ENCODE measurements at places on chromosomes 2 and 18.

DNA sequence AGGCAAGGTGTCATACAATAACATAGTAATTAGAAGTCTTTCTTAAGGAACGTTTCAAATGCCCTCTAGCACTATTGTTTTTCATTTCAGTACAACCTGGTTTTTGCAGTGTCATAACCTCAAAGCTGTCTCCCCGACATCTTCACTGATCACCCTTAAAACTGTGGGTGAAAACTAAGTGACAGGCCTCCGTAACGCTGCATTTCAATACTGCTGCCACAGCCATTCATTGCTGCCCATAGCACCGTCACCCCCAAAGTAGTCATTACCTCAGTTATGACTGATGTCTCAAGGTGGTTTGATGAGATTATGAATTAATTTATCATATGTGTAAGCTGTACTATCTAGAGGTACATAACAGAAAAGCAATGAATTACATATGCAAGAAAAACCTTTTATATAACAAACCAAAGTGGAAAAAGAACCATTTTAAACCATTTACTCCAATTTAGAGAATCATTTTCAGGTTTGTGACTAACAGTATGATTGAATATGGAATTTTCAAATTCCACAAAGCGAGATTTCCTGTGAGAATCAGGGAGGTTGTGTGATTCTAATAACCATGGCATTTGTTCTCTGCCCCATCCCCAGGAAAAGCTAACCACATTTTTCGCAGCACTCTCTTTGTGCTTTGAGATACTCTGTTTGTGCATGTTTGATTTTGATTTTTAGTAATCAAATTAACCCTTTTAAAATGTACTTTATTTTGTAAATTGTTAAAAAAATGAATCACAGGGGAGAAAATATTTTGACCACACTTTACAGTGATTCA, 263.0 kb downstream of the PTGR3 start:
- H3K27me3 ChIP-seq, result no peaks in the 10 kb centered on the region
- no peak for DNase-seq
- no peaks in the 10 kb centered on the region for H3K36me3 ChIP-seq
- no peak overlapping the region for H3K27ac ChIP-seq

- H3K27ac ChIP-seq, result no peak overlapping the region
- H3K4me1 ChIP-seq, result no peaks in the 10 kb centered on the region
- H3K36me3 ChIP-seq, result peaks cover 10% of the 10 kb centered on the region
- DNase-seq, result no peak
- no peak overlapping the region for H3K4me3 ChIP-seq
Observed at GRCh38 chr2:200488169-200488568, 21.7 kb downstream of the KCTD18 start.

DNA sequence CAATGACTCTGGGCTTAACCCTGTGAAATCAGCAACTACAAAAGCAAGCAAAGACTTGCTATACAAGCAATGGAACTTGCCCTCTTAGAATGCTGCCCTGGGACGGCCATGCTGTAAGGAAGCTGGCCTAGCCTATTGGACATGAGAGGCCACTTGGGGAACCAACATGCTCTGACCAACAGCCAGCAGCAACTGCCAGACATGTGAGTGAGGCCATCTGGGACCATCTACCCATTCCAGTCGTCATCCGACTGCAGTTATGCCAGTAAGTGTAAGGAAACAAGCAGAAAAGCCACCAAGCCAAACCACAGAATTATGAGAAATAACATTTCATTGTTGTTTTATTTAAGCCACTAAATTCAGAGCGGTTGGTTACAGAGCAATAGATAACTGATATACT, 40.9 kb downstream of the CLASP1 start:
- H3K36me3 ChIP-seq, result no peaks in the 10 kb centered on the region
- no peak overlapping the region for H3K27ac ChIP-seq
- H3K4me3 ChIP-seq, result no peak overlapping the region
- DNase-seq, result no peak
- H3K27me3 ChIP-seq, result no peaks in the 10 kb centered on the region
- H3K4me1 ChIP-seq, result peaks cover 71% of the 10 kb centered on the region

GRCh38 chr2:119282996-119283511, 59.4 kb downstream of the STEAP3 start:
- DNase-seq, result peak; percentile 57
- no peaks in the 10 kb centered on the region for H3K27me3 ChIP-seq
- H3K4me3 ChIP-seq, result no peak overlapping the region
- H3K27ac ChIP-seq, result peak overlapping the region; percentile 9
- H3K4me1 ChIP-seq, result no peaks in the 10 kb centered on the region
- no peaks in the 10 kb centered on the region for H3K36me3 ChIP-seq

DNA sequence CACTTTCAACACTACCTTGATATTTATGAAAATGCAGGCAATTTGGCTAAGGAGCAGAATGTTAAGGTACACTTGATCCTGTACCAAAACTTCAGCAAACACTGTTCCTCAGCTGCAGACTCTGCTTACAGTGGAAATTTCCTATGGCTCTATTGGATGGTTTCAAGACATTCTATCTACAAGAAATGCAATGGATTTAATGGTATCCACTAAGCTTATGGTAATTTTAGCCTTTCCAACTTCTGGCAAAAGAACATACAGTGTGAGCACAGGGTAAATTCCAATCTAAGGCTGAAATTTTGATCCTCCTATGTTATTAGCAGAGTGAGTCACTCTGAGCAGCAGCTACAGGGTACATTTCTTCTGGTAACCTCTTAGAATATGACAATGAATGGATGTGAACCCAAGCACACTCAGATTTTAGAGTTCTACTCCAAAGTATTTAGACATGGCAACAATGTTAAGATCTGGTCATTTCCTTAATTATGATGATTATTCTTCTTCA, 361.8 kb upstream of the PIK3C3 start:
- H3K4me3 ChIP-seq, result no peak overlapping the region
- no peaks in the 10 kb centered on the region for H3K4me1 ChIP-seq
- H3K27me3 ChIP-seq, result no peaks in the 10 kb centered on the region
- DNase-seq, result no peak

GRCh38 chr2:84029903-84030575, 429.0 kb downstream of the SUCLG1 start:
- H3K27me3 ChIP-seq, result no peaks in the 10 kb centered on the region
- H3K4me1 ChIP-seq, result no peaks in the 10 kb centered on the region
- H3K4me3 ChIP-seq, result no peak overlapping the region

GRCh38 chr2:30807249-30807648, at the start of gene CAPN13:
CAPN13 (minus strand) TSS chr2:30807446; CDS start chr2:30787325, 20,121 bp downstream.
- no peak within 1 kb of the TSS for H3K27ac ChIP-seq
- H3K4me1 ChIP-seq, result no peaks in the 10 kb centered on the region
- H3K36me3 ChIP-seq, result no peaks in the 10 kb centered on the region
- peaks cover 22% of the 10 kb centered on the region for H3K27me3 ChIP-seq
- H3K4me3 ChIP-seq, result no peak within 1 kb of the TSS
- no peak for DNase-seq

DNA sequence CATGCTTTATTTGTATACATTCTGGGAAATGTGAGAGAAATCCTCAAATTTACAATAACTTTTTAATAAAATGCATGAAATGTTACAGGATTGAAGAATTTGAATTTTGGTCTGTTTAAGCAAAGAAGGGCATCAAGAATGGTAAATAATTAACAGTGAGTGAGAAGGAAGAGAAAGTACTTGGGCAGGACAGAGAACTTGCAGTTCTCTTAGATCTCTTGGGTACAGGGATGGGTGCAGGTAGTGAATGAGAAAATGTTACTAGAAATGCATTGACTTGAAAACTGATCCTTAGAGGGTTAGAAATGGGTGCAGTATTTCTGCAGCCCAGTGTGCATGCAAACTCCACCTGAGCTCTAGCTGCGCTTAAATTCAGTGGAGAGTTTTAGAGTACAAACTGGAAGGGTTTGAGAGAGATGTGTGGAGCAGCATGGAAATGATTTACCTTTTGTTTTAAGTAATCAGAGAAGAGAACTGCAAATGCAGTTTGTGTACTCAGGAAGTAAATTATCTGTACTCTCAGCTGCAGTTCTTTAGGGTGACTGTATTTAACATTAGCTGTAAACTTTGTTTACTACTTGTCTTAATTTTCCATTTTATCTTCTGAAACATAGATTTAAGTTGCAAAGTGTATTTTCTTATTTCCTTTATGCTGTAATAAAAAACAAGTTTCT, 51.0 kb upstream of the RAB27B start:
- H3K4me1 ChIP-seq, result no peaks in the 10 kb centered on the region
- no peak for DNase-seq
- no peak overlapping the region for H3K27ac ChIP-seq

GRCh38 chr18:62827397-62827796, 112.1 kb downstream of the PHLPP1 start:
- no peaks in the 10 kb centered on the region for H3K27me3 ChIP-seq
- no peak overlapping the region for H3K4me3 ChIP-seq
- H3K36me3 ChIP-seq, result no peaks in the 10 kb centered on the region
- peaks cover 16% of the 10 kb centered on the region for H3K4me1 ChIP-seq

GRCh38 chr18:73782405-73782804, 365.2 kb downstream of the FBXO15 start:
- no peak overlapping the region for H3K27ac ChIP-seq
- DNase-seq, result no peak
- H3K36me3 ChIP-seq, result no peaks in the 10 kb centered on the region
- H3K27me3 ChIP-seq, result no peaks in the 10 kb centered on the region

GRCh38 chr18:54880395-54881105, 52.3 kb downstream of the RAB27B start:
- DNase-seq, result no peak
- H3K4me1 ChIP-seq, result no peaks in the 10 kb centered on the region
- H3K4me3 ChIP-seq, result no peak overlapping the region
- H3K27me3 ChIP-seq, result no peaks in the 10 kb centered on the region
- no peak overlapping the region for H3K27ac ChIP-seq

DNA sequence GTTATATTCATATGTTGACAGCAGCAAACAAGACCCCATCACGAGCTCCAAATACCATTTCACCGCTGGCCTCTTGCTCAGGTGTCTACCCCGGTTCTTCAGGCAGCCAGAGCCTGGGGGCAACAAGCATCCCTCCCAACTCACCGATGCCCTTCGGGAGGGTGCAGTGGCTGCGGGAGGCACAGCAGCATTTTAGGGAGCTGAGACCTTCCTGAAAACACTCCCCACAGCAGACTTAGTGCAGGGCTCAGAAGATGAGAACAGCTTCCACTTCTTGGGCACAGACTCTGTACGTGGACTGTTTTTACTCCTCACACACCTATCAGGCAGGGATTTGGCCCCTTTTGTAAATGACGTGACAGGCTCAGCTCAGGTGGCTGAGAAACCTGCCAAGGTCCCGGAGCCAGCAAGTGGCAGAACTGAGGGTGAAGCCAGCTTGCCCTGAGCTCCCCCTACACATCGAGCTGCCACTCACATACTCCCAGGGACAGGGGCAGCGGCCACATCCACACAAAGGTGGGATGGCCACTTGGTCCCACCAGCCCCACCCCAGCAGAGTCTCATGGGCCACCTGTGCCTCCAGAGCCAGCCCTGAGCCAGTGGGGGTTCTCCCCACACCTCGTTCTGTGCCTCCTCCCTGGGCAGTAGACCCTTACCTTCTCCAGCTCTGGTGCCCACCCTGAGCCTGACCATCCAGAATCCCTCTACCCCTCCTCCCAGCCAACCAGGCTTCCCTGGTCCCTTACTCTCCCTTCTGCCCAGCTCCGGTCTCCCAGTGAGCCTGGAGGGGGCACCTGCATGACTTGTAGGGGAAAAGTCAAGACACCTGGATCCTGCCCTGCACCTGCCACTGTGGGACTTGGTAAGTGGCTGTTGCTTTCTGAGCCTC, 28.5 kb downstream of the CYP27C1 start:
- no peak overlapping the region for H3K27ac ChIP-seq
- DNase-seq, result no peak
- no peaks in the 10 kb centered on the region for H3K4me1 ChIP-seq
- H3K4me3 ChIP-seq, result no peak overlapping the region

DNA sequence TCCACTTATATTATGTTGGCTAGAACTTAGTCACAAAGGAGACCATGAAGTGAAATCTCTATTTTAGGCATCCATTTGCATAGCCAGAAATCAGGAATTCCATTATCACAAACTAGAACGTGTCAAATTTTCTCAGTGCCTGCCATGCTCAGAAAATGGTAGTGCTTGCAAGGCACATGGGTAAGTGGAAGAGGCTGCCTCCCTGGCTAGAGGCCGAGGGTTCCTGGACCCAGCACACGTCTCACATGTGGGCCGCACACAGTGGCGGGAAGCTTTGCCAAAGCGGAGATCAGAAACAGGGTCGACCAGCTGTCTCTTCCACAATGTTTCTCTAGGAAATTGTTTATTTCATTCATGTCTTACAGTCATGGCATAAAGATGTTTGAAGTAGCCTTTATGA, 42.3 kb downstream of the TRAF3IP1 start:
- H3K4me1 ChIP-seq, result no peaks in the 10 kb centered on the region
- DNase-seq, result no peak
- H3K27ac ChIP-seq, result no peak overlapping the region
- no peak overlapping the region for H3K4me3 ChIP-seq

All from heart right ventricle (tissue), 16 donors.